ENCODE measurements at places on chromosomes 12 and 14.

GRCh38 chr12:524167-524951, 64.6 kb downstream of the B4GALNT3 start:
- DNase-seq, result no peak

GRCh38 chr14:105005929-105006830, 14.7 kb downstream of the CDCA4 start:
- no peak for DNase-seq

DNA sequence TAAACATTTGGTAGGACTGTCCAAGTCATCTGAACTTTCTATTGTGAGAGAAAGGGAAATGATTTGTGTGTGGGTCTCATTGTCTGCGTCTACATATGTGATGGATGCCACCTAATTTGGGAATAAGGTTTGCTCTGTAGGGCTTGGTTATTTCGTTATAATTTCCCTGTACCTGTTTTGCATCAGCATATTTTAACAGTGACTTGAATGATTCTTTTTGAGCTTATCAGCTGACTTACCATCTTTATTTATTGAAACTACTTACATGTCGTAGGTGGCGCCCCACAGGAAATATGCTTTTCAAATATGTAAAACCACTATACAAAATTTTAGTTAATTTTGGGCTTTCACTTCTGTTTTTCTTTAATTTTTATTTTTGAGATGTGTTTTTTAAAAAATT, 56.5 kb upstream of the BCAT1 start:
- no peak for DNase-seq

DNA sequence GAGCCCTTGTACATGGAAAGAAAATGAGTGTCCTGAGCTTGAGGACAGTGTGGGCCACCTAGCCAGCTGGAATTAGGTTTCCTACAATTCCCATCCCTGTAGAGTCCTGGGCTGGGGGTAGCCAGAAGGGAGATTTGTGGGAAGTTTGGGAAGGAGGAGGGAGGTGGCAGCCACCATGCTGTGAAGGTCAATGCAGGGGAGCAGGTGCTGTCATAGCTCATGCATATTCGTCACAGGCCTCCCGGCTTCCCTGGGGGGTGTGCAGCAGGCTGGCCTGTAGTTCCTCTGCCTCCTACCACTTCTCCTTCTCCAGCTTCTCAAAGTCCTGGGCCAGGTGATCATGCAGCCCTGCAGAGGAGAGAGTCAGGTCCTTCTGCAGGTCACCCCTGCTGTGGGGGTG, 121.3 kb downstream of the TBX3 start:
- DNase-seq, result no peak

- DNase-seq, result peak; percentile 37
Measured at GRCh38 chr12:109777544-109777943, 55.7 kb downstream of the TRPV4 start.

Measured in CD4-positive, alpha-beta T cell treated with Interleukin-4 for 1 hour (primary cell).